Ovary (tissue), 10 donors: ENCODE measurements at places on chromosomes 16 and 17. TPM values are rescaled to one million over a fixed set of nuclear protein-coding genes. Genes with fewer than 3 reads are reported as not detected.

Gene CRHR1
- 0.32 TPM for total RNA-seq

Gene TP53TG3C
- total RNA-seq, result not detected

Gene RNF157
- 4.3 TPM for total RNA-seq

Gene TPSD1
- not detected for total RNA-seq
